ENCODE measurements at places on chromosomes 5 and 9.

DNA sequence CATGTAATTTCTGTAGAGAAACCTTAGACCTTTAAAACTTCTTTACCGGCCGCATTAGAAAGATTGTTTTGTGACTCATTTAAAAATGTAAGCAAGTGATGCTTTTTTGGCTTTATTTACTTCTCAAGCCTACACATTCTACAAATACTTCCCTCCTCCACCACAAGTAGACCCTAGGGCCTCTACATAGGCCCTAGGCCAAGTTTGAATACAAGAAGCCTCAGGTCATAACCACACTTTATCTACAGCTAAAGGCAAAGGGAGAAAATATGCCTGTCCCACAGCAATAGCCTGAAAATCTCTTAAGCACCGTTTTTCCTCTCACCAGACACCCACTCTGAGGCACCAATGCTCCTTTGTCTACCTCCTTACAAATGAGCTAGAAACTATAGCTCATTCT lies 53.9 kb downstream of the CSNK1A1 start:
- DNase-seq = no peak

GRCh38 chr9:131769361-131769760 lies 29.5 kb upstream of the RAPGEF1 start:
- no peak for DNase-seq

DNA sequence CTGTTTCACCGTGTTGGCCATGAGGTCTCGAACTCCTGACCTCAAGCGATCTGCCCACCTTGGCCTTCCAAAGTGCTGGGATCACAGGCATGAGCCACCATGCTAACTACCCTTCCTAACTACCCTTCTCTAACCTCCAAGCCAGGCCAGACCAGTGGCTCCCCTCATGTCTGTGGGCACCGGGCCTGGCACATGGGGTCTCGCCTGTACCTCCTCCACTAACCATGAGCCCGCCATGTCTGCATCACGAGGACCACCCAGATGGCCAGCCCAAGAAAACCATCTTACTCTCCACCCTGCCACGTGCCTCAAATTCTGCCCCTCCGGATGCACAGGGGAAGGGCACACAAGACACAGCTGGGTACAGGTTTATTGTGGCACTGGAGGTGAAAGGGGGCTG lies 9.6 kb upstream of the DBN1 start:
- peak; percentile 35 for DNase-seq

DNA sequence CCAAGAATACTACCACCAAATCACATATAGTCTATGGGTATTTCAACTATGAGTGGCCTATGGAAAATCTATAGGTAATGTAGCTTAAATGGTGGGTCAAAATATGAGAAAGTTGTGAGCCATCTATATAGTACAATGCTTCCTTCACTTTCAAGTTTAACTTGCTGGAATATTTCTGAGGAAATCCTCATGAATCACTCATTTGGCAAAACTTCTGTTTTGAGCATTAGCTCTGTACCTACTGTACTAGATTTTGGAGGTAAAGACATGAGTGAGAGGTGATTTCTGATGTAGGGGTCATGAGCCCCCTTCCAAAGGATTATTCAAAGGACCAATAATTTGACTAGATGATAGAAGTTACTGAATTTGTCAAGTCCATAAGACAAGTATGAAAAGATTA lies 80.6 kb upstream of the DAB2 start:
- DNase-seq = no peak

DNA sequence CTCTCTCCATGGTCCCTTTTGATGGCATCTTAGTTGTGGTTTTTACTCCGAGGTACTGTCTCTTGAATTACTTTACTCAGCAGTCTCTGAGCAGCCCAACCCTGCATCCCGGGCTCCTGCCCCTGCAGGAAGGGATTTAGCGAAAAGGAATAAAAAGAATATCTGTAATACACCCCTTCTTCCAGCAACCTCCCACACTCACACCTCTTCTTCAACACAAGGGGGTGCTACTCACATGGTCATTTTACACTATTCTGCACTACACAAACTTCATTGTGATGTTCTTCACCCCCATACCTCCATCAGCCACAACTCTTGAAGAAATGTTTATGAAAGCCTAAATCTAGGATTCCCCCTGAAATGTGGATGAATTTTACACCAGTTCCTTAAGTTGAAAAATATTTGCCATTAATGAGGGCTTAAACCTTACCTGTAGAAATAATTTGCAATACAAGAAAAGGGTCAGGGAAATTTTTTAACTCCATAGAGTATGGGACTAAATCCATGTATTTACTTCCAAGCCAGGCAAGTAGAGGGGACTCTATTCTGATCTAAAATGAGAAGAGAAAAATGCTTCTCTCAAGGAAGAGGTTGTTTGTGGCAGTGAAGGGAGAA lies 26.0 kb downstream of the TPD52L3 start:
- no peak for DNase-seq

DNA sequence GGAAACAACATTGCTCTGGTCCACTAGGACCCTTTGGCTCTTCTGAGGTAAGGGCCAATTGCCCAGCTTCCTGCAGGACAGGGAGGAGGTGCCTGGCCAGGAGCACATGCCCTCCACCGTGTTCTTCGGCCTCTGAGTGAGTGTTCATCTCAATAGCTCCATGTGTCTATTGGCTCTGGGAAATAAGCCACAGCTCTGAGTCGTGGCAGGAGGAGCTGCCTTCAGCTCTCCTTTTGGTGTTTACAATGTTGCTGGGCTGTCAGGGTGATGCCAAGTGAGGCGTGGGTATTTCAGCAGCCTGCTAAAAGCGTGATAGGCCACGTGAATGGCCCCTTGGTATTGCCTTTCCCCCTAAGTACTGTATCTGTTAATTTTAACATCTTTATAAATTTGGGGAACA lies 26.6 kb downstream of the GADD45G start:
- DNase-seq = peak; percentile 21

- no peak for DNase-seq
These were observed 592.4 kb upstream of the DAB2 start for GRCh38 chr5:40017135-40017534.

- no peak for DNase-seq
These were observed 473.6 kb upstream of the TNC start for GRCh38 chr9:115591584-115591984.

DNA sequence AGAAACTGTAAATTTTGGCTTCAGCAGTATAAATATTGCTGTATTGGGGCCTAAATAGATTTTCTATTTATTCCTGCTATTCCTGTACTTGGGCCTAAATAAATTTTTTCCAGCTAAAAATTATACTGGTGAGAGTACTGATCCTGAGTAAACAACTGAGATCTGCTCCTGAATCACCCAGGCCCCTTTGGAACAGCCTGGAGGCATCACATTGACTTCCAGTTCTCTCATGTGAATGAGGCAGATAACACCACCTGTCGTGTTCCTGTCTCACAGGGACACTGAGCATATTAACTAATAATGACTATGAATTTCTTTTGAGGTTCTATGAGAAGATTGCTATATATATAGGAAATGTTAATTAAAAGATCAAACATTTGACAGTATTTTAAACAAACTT lies 119.5 kb upstream of the PLCXD3 start:
- no peak for DNase-seq

DNA sequence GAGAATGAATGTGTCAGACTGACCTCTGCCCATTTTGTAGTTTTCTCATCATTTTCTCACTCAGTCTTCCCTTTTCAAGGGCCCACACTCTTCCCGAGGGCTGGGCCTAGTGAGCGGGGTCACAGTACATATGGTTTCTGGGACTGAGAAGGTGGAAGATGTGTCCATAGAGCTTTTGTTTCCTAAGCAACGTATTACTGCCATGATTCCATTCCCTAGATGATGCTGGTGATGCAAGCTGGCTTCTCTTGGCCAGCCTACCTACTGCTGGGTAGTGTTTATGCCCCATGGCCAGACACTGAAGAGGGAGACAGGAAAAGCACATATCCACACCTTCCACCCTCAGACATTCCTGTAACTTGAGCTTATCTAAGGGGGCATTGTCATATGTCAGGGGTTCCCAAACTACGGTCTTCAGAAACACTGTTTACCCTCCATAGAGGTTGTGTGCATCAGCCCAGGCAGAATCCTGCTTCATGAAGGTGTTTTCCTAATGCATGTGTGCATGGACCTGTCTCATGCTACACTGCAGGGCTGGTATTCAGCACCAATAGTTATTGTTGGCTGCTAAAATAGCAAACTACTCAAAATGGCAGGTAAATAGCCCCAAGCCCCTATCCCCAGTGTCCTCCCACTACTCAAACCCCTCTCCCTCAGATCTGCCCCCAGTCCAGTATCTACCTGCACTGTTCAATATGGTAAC lies 9.5 kb downstream of the IRF1 start:
- DNase-seq = no peak

DNA sequence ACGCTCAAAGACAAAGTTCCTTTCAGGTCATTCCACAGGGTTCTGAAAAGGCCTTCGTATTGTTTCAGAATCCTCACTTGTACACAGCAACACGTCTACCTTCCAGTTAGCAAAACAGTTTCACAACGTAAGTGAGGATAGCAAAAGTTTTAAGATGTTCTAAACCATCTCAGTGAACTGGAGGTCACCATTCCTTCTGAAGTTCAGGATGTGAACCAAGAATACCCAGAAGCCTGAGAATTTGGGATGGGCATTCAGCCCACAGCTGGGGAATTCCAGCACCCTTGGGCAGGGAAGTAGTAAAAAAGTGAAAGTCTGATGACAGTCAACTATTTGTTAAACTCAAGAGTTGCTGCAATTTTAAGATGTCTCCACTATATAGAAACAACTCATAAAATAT lies 224.5 kb downstream of the BNC2 start:
- no peak for DNase-seq

GRCh38 chr5:54296386-54296785 lies 14.0 kb downstream of the ARL15 start:
- no peak for DNase-seq

- DNase-seq = peak; percentile 80
These were observed 38.6 kb upstream of the CEMIP2 start for GRCh38 chr9:71806901-71807307.

DNA sequence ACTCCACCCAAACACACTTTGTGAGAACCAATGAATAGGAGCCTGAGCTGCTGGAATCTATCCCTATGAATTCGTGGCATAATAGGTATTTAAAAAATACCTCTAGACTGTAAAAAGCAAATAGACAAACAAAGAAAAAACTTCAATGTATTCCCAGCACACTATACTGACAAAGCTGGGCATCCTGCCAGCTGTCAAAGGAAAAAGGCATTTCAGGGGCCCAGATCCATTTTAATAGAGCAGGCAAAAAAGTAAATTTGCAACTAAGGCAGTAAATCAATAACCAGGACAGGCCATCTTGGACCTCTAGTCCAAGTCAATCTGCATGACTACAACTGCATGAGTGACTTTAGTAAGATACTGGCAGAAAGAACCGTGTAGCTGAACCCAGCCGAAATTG lies 25.6 kb upstream of the LARP1 start:
- DNase-seq = no peak

GRCh38 chr5:135683189-135683588 lies 104.4 kb upstream of the CXCL14 start:
- no peak for DNase-seq

DNA sequence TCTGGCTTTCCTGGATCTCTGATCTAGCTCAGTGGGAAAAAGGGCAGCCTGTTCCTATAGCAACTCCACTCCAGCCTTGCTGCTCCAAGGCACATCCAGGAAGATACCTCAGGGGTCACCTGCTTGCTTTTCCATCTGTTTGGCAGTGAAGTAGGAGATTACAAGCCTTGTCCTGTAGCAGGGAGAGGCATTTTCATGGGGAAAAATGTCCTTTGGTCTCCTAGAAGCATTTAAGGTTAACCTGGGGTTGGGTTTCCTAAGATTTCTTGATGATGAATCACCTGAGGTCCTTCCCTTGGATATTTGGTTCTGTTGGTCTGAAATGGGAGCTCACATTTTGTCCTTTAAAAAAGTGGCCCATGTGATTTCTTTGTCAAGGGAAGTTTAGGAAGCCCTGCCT lies 1.5 kb upstream of the TMEM174 start:
- DNase-seq = no peak

GRCh38 chr9:33923998-33924701 lies 107.2 kb downstream of the UBE2R2 start:
- peak; percentile 72 for DNase-seq

DNA sequence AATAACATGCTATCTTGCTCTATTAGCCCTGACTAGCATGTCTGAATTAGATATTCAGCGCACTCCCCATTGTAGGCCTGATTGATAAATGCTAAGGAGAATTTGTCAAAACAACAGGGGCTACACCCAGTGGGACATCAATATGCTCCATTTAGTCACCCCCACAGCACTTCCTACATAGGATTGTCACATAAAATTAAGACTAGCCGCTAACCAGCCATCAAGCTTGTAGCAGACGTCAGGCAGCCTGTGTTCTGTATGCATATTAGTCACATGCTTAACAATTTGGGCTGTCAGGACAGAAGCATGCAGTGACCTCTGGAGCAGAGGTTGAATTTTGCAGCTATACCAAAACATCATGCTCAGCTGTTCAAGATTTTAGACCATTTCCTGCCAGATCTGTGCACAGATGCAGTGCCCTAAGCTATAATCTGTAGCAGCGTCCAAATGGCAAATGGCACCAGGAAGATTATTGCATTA lies 197.4 kb upstream of the ISL1 start:
- DNase-seq = no peak

DNA sequence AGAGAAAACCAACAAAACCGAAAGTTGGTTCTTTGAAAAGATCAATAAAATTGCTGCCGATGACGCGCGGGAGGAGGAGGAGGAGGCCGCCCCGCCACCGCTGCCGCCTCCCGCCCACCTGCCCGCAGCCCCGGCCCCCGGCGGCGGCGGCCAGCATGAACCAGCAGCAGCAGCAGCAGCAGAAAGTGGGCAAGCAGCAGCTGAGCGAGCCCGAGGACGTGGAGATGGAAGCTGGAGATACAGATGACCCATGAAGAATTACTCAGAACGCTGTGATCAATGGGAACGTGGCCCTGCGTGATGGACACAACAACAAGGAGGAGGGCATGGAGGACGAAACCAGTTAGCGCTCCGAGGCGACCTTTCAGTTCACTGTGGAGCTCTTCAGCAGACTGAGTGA lies 53.9 kb upstream of the EFNA5 start:
- DNase-seq = no peak

GRCh38 chr9:113579283-113580040 lies 115.9 kb downstream of the RGS3 start:
- DNase-seq = peak; percentile 93

DNA sequence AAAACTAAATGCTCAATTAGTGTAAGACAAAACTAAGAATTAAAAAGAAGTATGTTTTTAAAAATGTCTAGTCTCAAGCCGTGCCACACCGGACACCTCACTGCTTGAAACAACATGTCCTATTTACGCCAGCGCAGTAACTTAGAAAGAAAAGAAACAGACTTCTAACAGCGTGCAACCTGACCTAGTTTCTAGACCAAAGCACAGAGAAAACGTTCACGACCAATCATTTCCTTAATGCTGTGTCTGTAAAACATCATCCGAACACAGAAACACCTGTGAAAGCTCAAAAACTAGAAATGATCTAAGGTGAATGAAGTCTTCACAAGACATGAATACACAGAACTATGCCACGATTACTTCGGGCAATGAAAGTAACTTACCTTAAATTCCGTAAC lies 4.0 kb downstream of the BRD9 start:
- no peak for DNase-seq
